ENCODE measurements at places on chromosomes 1 and 21.

DNA sequence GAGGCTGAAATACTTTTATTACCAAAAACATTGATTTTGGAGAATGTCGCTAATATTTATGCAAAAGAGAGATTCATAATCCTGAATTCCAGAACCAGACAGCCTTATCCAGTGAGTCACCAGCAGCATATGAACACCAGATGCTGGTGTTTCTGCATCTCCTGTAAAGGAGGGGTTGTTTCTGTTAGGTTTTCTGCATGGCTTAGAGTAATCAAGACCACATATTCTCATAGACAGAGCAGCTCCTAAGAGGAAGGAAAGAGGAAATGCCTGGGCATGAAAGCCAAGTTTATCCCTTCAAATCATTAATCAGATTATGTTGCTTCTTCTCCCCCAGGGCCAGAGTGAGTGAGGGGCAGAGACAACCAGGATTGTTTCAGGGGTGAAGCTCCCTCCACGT lies 86.2 kb downstream of the NGF start:
- DNase-seq = no peak

DNA sequence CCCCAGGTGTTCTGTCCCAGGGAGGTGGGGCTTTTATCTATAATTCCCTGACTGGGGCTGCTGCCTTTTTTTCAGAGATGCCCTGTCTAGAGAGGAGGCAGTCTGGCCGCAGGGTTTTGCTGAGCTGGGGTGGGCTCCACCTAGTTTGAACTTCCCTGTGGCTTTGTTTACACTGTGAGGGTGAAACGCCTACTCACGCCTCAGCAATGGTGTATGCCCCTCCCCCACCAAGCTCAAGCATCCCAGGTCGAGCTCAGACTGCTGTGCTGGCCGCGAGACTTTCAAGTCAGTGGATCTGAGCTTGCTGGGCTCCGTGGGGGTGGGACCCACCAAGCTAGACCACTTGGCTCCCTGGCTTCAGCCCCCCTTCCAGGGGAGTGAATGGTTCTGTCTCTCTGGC lies 124.3 kb downstream of the CENPF start:
- no peak for DNase-seq

GRCh38 chr1:204711947-204712701 lies 26.6 kb upstream of the LRRN2 start:
- DNase-seq = no peak

- DNase-seq = no peak
Measured at GRCh38 chr1:243963571-243963970, 87.5 kb upstream of the ZBTB18 start.

Data from GOT3 (cell line).